ENCODE measurements at places on chromosomes 4 and X.
A peak's percentile ranks its signal among the peaks of the same experiment; 100 is the strongest.

DNA sequence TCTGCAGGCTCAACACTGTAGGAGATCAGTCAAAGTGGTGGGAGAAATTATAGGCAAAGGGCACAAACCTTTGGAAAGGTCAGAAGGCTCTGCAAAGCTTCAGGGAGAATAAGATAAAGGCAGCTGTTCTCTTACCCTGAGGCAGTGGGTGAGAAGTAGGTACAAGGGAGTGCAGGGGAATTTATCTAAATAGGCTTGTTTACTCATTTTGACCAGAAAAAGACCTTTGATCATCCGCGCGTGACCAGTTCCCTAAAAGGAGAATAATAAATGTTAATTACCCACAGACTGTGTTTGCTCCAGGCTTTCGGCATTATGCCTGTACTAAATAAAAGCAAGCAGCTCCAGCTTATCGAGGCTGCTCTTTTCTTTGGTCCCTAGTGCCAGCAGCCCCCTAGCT, 9.3 kb downstream of the FGFBP2 start:
- DNase-seq: no peak

GRCh38 chrX:132615391-132616131, 126.7 kb upstream of the MBNL3 start:
- no peak for DNase-seq

DNA sequence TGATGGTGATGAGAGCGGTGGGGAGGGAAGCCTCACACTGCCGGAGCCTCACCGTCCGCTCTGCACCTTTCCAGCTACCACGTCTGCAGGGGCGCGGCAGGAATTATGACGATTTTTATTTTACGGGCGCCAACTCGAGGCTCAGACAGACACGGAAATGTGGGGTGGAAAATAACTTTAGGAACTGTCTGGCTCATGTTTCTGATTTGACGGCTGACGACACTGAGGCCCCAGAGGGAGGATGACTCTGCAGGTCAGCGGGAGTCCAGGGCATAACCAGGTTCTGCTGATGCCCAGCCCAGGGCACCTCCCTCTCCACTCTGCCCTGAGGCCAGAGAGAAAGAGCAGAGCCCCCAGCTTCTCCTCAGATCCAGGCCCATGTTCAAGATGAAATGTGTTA, 43.9 kb downstream of the C4orf50 start:
- no peak for DNase-seq

DNA sequence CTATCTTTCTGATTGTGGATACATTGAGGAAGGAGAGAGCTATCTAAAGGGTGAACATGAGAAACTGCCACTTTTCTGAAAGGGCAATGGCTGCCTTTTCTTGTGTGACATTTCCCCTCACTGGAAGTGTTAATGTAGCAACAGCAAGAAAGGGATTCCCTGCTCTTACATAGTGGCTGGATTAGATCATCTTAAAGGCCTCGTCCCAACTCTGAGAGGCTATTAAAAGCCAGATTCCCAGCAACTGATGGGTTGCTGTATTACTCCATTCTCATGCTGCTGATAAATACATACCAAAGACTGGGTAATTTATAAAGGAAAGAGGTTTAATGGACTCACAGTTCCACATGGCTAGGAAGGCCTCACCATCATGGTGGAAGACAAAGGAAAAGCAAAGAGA, 33.7 kb upstream of the ADH7 start:
- no peak for DNase-seq

DNA sequence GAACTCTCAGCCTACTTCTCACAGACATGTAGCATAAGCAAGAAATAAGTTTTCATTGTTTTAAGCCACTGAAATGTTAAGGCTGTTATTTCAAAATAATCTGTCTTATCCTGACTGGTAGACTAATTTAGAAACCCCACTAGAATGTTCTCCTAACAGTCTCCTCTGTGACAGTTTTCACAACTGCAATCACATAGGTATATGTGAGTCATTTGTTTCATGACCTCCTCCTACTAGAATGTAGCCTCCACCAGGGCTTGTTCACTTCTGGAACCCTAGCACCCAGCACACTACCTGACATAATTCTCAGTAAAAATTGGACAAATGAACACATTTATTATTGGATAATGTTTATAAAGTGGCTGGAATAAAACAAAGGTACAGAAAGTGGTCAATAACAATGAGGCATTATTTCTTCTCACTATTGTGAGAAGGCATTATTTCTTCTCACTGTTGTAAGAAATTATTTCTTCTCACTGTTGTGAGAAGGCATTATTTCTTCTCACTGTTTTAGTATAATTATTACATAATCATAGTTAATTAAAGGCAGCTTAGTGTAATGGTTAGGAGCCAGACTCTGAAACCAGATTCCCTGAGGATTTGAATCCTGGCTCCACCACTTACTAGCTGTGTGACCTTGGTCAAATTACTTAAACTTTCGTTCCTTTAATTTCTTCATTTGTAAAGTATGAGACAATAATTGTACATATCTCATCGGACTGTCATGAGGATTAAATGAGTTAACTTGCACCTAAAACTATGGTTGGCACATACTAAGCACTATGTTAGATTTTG, 251.5 kb downstream of the RASL11B start:
- DNase-seq: no peak

GRCh38 chr4:41514766-41515481, 23.0 kb upstream of the LIMCH1 start:
- DNase-seq: no peak

- DNase-seq: no peak
Observed at GRCh38 chr4:52943677-52944076, 81.6 kb downstream of the RASL11B start.

GRCh38 chr4:14850455-14851097, 151.7 kb upstream of the CPEB2 start:
- no peak for DNase-seq

DNA sequence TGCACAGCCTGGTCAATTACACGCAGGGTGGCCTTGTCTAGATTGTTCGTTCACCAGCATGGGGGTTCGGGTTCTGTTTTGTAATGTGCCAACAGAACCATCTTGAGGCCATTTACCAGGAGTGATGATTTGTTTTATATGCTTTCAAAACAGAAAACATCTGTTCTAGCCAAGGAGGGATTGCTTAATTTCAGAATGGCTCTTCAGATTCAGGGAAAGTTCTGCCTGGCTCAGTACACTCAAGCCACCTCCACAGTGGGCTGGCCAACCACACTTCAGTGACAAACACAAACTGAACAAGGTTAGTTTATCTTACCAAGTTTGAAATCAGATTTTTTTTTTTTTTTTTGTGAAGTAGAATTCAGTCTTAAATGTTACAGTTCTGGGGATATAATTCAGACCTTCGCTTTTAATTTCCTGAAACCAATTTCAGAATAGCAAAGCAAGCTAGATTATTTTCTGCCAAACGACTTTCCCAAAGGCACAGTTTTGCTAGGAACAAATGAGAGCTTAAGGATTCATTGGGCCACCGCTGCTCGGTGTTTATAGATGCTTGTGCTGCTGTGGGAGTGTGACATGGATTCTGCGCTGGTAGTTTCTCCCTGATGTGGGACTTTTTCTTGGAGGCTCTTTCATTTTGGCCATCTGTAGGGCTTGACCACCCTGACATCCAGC, 23.4 kb downstream of the SMS start:
- no peak for DNase-seq

- no peak for DNase-seq
Observed at GRCh38 chr4:69787879-69788278, 27.5 kb upstream of the SULT1B1 start.

DNA sequence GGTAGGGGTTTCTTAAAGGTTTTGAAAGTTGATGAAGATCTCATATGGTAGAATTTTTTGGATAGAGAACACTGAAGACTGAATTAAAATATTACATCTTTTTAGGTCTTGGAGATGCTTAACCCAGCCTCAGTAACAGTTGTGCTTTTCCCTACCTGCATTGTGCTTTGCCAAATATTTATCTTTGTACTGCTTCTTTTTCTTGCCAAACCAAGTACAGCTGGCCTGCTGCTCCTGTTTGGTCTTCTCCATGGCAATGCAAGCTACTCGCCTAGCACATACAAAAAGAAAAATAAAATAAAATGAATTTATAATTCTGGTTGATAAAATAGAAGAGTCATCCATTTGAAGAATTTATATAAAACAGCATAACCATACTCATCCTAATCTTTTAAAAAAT, 95.4 kb downstream of the NYX start:
- DNase-seq: no peak

- no peak for DNase-seq
Observed at GRCh38 chr4:31458813-31459212, 738.6 kb downstream of the PCDH7 start.

DNA sequence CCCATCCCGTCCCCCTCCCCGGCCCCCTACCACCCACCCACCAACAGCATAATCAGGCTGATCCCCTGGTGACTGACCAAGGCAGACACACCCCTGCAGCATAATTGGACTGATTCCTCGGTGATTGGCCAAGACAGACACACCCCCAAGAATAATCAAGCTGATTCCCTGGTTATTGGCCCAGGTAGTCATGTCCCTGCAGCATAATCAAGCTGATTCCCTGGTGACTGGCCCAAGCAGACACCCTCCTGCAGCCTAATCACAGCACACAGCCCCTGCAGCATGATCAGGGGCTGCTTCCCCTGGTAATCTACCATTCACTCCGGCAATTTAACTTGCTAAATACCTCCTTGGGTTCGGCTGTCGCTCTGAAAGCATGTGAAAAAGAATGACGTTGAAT, 47.5 kb upstream of the STS start:
- DNase-seq: no peak

GRCh38 chrX:152259150-152259549, 120.8 kb upstream of the MAGEA10 start:
- no peak for DNase-seq

DNA sequence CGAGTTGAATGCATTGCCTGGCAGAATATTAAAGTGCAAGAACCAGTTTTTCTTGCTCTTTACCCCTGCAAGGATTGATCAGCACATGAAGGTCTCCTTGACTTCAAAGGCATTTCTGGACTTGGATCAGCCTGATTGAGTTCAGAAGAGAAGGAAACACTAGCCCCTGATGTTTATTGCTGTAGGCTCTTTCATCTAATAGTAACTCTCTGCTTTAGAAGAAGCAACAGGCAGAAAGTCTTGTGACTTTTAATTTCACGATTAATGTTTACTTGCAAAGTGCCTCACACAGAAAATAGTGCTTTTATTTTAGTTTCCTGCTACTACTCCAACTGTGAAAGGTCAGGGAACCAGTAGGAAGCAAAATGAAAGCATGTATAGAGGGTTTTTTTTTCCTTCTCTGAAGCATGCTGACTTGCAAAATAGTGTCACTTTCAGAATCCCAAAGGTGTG, 69.1 kb downstream of the PCDH7 start:
- DNase-seq: no peak

DNA sequence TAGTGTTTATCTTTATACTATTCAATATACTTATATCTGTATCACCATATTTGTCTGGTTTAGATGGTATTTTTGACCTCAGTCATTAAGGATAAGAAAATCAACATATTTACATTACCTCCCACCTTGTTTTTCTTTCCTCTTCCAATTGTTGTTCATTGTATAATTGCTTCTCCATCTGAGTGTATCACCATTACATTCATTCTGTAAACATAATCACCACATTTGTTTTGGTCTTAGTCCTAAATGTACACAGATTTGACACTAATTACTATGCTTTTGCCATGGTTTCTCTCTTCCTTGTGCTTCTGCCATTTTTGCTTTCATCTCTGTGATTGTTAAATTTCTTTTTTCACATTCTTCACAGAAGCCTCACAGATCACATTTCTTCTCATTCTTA, 12.7 kb downstream of the ARMCX6 start:
- DNase-seq: no peak

- DNase-seq: peak; percentile 55
Observed at GRCh38 chr4:2290974-2291704, 29.2 kb upstream of the MXD4 start.

GRCh38 chrX:49986058-49986457, 63.7 kb downstream of the CLCN5 start:
- no peak for DNase-seq

DNA sequence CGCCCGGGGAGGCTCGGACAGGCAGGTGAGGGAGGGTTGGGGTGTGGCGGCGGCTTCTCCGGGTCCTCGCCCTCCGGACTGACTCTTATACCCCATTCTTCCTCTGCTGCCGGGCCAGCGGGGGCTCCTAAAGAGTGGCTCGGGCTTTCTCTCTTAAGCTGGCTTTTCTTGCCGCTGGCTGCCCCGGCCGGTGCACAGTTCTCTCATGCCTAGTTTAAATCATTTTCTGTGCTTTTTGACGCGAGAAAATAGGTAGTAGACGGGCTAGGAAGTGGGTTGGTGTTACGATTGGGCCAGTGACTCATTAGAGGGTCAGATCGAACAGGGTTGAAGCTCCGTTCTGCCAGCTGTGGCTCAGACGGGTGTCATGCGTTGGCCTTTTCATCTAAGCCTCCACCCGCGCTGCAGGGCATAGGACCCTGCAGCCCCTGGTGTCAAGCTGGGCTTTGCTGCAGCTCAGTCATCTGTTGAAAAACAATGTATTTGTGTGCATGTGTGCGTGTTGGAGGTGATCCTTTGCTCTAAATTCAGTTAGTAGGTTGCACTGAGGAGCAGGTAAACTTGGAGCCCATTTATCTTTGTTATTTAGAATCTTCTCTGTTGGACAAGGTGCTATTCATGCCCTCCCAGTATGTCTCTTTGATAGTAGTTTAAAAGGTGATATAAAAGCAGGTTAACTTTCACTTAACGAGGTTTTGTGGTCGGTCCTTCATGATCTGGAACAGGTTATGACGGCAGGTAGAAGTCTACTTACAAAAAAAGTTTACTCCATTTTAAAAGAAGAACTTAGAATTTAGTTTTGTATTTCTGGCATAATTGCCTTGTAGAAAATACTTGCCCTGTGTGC, 802 bp downstream of the BMP2K start:
- peak; percentile 24 for DNase-seq

DNA sequence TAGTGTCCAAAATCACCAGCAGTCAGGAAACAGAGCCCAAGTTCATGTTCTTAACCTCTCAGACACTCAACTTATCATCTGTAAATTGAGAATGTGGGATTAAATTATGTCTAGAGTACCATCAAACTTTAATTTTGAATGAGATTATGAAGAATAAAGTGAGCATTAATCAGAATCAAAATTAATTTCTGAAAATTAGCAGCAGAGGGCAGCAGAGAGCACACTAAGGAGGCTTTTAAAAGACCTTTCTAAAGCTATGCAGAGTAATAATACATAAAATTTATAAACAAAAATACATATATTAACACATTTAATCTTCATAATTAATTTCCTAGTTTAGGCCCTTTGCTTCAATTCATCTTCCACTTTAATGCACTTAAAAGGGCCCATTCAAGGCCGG, 7.1 kb downstream of the TASL start:
- no peak for DNase-seq

- no peak for DNase-seq
Observed at GRCh38 chrX:13180807-13181206, 136.4 kb upstream of the FAM9C start.

GRCh38 chr4:52635130-52635529, 24.0 kb downstream of the USP46 start:
- no peak for DNase-seq

DNA sequence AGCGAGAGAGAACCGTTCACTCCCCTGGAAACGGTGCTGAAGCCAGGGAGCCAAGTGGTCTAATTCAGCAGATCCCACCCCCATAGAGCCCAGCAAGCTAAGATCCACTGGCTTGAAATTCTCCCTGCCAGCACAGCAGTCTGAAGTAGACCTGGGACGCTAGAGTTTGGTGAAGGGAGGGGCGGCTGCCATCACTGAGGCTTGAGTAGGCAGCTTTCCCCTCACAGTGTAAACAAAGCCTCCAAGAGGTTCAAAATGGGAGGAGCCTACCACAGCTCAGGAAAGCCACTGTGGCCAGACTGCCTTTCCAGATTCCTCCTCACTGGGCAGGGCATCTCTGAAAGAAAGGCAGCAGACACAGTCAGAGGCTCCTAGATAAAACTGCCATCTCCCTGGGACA, 37.8 kb upstream of the CDS1 start:
- no peak for DNase-seq
